Naive thymus-derived CD4-positive, alpha-beta T cell (primary cell): ENCODE measurements at places on chromosomes 16 and 17. TPM values are rescaled to one million over a fixed set of nuclear protein-coding genes. Genes with fewer than 3 reads are reported as not detected.

NPTX1 gene
- not detected for total RNA-seq

GRCh38 chr17:72900654-72900971 is 191.9 kb downstream of the SLC39A11 start:
- no peak for DNase-seq

RTN4RL1 gene
- 0.49 TPM for total RNA-seq

DNA sequence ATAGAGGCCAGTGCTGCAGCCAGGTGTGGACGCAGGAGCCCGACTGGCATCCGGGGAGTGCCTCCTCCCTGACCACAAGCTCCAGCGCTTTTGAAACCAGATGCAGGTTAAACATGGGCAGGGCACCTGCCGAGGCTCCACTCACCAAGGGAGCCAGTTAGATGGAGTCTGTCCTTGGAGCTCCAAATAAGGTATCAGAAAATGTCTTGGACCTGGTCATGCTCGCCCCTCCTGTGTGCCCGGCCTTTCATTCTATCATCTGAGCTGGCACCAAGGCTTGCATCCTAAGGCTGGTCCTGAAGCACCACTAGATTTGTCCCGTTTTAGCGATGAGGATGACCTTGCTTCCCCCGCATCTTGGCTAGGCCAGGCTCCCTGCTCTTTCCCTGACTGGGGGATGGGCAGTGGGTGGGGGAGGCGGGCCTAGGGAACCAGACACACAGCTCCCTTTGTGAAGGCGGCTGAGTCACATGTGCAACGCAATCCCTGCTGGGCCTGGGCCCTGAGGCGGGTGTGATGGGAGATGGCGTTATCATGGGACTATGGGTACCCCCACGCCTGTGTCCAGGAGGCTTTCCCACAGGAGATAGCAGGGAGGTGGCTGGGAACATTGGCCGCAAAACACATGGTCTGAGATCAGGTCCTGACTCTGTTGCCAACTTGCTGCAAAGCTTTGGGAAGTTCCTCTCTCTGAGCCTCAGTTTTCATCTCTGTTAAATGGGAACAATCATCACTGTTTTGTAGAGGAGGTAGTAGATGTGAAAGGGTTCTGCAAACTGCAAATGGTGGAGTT is 5.0 kb upstream of the ADGRG1 start:
- DNase-seq: no peak

COL1A1 gene
- total RNA-seq: 1.1 TPM

GRCh38 chr16:12132290-12132689 is 155.8 kb downstream of the SNX29 start:
- no peak for DNase-seq
